ENCODE measurements at places on chromosomes 5 and 9.

GRCh38 chr9:99079542-99079941 is 25.4 kb upstream of the TGFBR1 start:
- no peak for DNase-seq

- no peak for DNase-seq
Observed at GRCh38 chr9:36791222-36791950, 218.7 kb downstream of the MELK start.

DNA sequence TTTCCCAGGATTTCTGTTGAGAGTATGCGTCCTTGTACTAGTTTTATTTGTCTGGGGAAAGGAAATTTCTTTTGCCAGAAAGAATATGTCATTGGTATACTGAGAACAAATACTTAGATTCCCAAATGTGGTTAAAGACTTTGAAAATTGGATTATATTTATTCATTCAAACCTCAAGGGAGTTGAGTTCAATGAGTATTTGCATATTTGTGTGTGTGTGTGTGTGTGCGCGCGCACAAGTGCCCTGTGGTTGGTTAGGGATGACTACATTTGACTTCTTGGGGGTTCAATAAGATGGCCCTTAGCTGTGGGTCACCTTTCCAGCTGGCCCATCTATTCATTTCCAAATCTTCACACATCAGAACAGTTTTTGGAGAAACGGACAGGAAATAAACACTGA is 4.9 kb downstream of the RXFP3 start:
- no peak for DNase-seq

DNA sequence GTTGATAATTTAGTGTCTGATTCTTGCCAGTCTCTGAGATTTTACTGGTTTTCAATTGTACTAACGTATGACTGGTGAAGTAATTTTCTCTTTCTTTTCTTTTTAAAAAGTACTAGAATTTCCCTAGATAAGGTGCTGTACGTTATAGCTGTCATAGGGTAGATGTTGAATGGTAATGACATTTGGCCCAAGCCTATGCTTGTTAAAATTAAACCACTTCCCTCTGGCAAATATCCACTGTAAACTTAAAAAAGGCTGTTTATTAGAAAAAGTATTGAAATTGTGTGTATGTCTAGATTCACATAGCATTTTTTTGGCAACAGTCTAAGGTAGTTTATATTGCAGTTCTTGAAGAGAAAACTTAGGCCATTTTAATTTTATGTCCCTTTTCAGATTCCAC is 97.6 kb downstream of the NNT start:
- DNase-seq: no peak

DNA sequence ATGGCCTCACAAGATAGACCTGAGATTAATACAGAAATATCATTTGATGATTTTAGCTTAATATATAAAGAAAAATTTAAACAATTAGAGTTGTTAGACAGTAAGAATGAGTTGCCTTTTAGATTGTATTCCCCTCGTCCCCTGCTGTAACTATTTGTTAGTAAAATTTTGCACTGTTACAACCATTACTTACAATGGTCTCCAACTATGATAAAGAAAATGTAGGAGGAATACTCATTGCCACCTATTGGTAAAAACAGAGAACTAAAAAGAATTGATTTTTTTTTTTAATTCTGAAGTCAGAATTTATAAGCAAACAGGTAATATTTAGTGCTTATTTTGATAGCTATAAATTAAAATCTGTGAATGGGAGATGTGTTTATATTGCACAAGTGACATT is 937.6 kb downstream of the TLE4 start:
- no peak for DNase-seq

DNA sequence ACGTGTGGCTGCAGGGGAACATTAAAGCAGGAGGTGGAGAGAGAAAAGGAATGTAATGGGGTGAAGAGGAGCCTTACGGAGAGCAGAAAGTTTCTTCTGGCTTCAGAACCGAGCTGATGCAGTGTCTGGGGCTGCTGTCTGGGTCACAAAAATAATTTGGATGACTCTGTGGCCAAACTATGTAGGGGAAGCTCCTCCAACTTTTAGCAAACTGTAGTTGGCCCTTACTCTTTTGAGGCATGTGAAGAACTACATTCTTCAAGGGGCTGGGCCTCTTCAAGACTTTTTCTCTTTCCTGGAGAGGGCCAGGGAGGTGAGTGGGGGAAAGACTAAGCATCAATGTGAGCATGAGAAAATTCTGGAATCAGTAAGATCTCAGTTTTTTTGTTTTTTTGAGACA is 31.9 kb upstream of the SPARC start:
- no peak for DNase-seq

DNA sequence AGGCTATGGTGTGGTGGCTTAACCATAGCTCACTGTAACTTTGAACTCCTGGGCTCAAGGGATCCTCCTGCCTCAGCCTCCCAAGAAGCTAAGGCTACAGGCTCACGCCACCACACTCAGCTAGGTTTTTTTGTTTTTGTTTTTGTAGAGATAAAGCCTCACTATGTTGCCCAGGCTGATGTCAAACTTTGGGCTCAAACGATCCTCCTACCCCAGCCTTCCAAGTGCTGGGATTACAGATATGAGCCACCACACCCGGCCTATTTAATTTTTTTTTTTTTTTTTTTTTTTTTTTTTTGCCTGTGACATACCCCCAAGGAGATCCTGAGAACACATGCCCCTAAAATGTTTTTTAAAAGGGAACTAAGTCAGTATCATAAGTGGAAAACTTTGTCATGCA is 10.4 kb downstream of the FUBP3 start:
- no peak for DNase-seq

DNA sequence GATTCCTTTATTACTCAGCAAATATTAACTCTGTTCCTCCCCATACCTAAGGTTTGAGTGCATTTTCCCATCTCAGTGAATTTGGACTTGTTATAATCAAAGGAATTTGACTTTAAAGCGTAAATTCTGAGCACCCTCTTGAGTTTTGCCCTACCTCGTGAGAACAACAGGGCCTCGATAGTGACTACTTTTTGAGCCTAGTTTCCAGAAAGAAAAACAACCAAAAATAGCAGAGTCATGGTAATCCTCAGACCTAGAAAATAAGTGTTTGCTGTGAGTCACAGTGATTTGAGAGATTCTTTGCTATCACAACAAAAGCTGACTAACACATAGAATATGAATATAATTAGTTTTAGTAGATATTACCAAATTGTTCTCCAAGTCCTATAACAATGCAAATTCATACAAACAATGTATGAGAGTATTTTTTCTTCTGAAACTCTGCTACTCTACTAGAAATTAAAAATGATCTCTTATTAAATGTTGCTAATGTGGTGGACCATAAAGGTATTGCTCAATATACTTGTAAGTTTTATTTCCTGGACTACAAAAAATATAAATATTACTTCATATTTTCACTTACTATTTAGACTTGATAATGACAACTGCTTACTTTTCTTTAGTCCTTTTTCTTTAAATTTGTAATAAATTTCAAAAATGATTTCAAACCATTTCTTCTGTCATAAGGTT is 759.7 kb downstream of the BRINP1 start:
- no peak for DNase-seq

GRCh38 chr5:163529698-163530097 is 24.3 kb downstream of the MAT2B start:
- no peak for DNase-seq

DNA sequence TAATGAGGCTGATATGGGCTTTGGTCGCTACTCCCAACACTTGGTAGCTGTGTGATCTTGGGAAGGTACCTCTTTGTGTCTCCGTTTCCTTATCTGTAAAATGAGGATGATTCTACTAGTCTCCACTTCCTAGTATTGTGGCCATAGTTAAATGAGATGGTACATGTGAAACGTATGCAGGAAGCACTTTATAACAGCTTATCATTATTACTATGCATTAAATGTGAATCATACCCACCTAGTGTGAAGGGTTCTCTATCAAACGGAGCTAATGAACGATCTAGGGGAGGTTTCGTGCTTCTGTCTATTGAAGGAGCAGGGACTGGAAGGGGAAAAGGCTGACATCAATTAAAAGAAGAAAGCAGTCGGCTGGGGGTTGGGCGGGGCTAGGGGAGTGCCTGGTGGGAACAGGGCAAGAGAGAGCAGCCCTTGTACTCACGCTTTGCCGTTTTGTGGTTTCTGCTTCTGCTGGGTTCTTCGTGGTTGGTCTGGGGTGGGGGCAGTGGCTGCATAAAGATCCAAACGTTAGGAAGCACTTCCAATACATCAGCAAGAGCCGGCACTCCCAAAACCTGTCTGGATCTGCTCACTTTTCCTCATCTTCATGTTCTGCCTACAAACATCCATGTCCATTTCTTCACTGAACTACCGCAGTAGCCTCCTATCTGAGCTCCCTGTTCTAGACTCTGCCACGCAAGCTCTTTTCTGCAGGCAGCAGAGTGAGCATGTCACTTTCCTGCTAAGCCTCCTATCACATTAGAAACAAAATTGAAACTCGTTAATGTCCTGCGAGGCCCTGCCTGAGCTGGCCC is 30.8 kb downstream of the LCP2 start:
- DNase-seq: no peak
